ENCODE measurements at places on chromosomes 7 and 10. TPM values are rescaled to one million over a fixed set of nuclear protein-coding genes. Genes with fewer than 3 reads are reported as not detected.

Gene NFE2L3
- 2.9 TPM for polyA plus RNA-seq

Gene CTNNA3
- polyA plus RNA-seq = 0.06 TPM

Gene EN2
- not detected for polyA plus RNA-seq

Gene SPDYE6
- polyA plus RNA-seq = not detected

Gene CRYGN
- not detected for polyA plus RNA-seq

Gene EIF3B
- 65.1 TPM for polyA plus RNA-seq

Gene TRIM4
- not detected for polyA plus RNA-seq

Gene EFCAB10
- not detected for polyA plus RNA-seq

Gene ADRB1
- polyA plus RNA-seq = not detected

Gene CYP26A1
- 0.77 TPM for polyA plus RNA-seq

Gene TFPI2
- polyA plus RNA-seq = not detected

Gene TRPV5
- polyA plus RNA-seq = 0.52 TPM

Gene CREB5
- 3.2 TPM for polyA plus RNA-seq

Gene PAPOLB
- polyA plus RNA-seq = 0.10 TPM

Gene ETV1
- polyA plus RNA-seq = 1.5 TPM

Gene TBX20
- not detected for polyA plus RNA-seq

Gene AKR1D1
- not detected for polyA plus RNA-seq

Gene CUL2
- polyA plus RNA-seq = 51.9 TPM

Gene HOGA1
- not detected for polyA plus RNA-seq

Gene ACTL6B
- polyA plus RNA-seq = 389 TPM

Gene OSBPL3
- 0.26 TPM for polyA plus RNA-seq

Gene NOS3
- polyA plus RNA-seq = not detected

Gene RSU1
- polyA plus RNA-seq = 22.2 TPM

Gene RPP30
- polyA plus RNA-seq = 86.5 TPM

Gene TEX36
- not detected for polyA plus RNA-seq

Gene SHH
- polyA plus RNA-seq = 1.2 TPM

Gene C10orf143
- polyA plus RNA-seq = 0.44 TPM

Gene KCP
- 0.54 TPM for polyA plus RNA-seq

Gene MORN4
- polyA plus RNA-seq = 64.7 TPM

Gene PTPRN2
- 45.5 TPM for polyA plus RNA-seq

Gene DNAJC12
- polyA plus RNA-seq = 22.3 TPM

Gene CCDC172
- not detected for polyA plus RNA-seq

Gene RFC2
- polyA plus RNA-seq = 20.9 TPM

Gene AASS
- 9.7 TPM for polyA plus RNA-seq

Gene ADGRA1
- 2.2 TPM for polyA plus RNA-seq

Gene MRLN
- polyA plus RNA-seq = not detected

Gene BMPER
- 2.1 TPM for polyA plus RNA-seq

Gene HABP2
- polyA plus RNA-seq = not detected

Gene KEL
- polyA plus RNA-seq = 0.96 TPM

Gene ANKRD30A
- polyA plus RNA-seq = not detected

Gene INTS1
- polyA plus RNA-seq = 26.3 TPM

Gene C7orf33
- polyA plus RNA-seq = not detected
